Activated T-helper 1 cell treated with anti-CD3 and anti-CD28 coated beads, Interleukin-12 subunit alpha, Interleukin-12 subunit beta, Interleukin-2, Interleukin-4 antibody, amounts not matched to agents 30 ng/mL and 10 ng/mL and 1 ng/mL, durations not matched to agents 14 hours and 24 hours and 36 hours (primary cell): ENCODE measurements at places on chromosomes 11 and 22. TPM values are rescaled to one million over a fixed set of nuclear protein-coding genes. Genes with fewer than 3 reads are reported as not detected.

Gene OR51B4
- total RNA-seq, result not detected in 2 replicates

Gene OR5P2
- total RNA-seq, result not detected in 2 replicates

Gene MAPK11
- 24.6 and 28.9 TPM in 2 replicates for total RNA-seq

GRCh38 chr22:40300884-40301672 lies 45.2 kb upstream of the ADSL start:
- H3K36me3 ChIP-seq, result peaks cover 32% of the 10 kb centered on the region
- no peak overlapping the region for H3K4me3 ChIP-seq
- DNase-seq, result no peak
- H3K27me3 ChIP-seq, result no peaks in the 10 kb centered on the region
- H3K27ac ChIP-seq, result no peak overlapping the region
- peaks cover 15% of the 10 kb centered on the region for H3K4me1 ChIP-seq

DNA sequence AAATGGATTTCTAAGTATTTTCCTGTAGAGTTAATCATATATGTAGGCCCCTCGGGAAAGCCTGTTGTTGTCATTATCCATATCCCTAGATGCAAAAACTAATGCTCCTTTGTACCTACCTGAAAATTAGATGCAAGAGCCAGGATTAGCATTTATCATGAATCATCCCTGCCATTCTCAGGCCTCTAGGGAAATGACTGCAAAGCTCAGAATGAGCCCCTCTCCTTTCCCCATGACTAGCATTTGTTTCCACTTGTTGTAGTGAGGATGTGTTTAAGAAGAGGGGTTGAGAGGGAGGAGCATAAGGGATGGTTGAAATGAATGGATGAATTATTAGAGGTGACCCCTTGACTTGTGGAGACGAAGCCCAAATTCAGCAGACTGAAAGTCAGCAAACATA lies 537.9 kb downstream of the NTM start:
- DNase-seq, result no peak
- H3K27me3 ChIP-seq, result peaks cover 26% of the 10 kb centered on the region
- H3K36me3 ChIP-seq, result no peaks in the 10 kb centered on the region

DNA sequence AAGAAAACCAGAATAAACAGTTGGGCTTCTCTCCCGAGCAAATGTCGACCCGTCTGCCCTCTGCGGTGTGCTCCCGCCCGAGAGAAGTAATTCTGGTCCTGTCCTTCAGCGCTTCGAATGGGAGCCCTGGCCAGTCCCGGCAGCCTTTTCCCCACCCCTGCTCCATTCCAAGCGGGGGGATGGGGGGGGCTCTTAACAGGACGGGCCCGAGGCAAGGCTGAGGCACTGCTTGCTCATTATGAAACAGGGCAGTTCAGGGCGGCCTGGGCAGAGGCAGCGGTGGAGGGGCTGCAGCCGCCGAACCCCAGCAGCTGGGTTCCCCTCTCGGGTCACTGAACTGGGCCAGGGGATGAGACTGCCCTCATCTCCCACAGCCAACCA lies 9.1 kb downstream of the BACE1-AS start:
- no peak overlapping the region for H3K4me3 ChIP-seq
- no peak for DNase-seq
- H3K36me3 ChIP-seq, result no peaks in the 10 kb centered on the region
- H3K27me3 ChIP-seq, result peaks cover 2% of the 10 kb centered on the region
- H3K27ac ChIP-seq, result no peak overlapping the region

- no peak overlapping the region for H3K27ac ChIP-seq
- peaks cover 8% of the 10 kb centered on the region for H3K4me1 ChIP-seq
- no peak for DNase-seq
- no peaks in the 10 kb centered on the region for H3K27me3 ChIP-seq
Measured at GRCh38 chr22:16965560-16965959, 42.5 kb downstream of the GAB4 start.

GRCh38 chr11:78400116-78400515 lies 17.5 kb downstream of the GAB2 start:
- H3K27me3 ChIP-seq, result no peaks in the 10 kb centered on the region
- H3K4me3 ChIP-seq, result no peak overlapping the region
- no peak for DNase-seq
